NCI-H345 (cell line): ENCODE measurements at places on chromosomes 2 and 18.
A peak's percentile ranks its signal among the peaks of the same experiment; 100 is the strongest.

DNA sequence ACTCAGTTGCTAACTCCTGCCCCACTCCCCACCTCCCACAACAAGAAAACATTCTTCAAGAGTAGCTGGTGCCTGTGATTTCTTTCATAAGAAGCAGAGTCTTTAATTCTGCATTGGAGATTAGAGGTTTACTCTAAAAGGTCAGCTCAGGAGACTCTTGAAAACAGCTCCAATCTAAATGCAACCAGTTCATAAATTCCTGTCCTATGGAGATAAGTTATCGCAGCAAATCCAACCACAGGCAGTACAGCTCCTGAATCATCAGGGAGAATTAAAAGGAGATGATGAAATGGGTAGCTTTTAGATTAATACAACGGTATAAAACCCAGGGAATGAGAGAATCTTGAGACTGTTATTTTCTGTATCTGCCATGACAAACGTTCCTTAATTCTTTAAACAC is 130.7 kb downstream of the SOCS6 start:
- no peak for DNase-seq

DNA sequence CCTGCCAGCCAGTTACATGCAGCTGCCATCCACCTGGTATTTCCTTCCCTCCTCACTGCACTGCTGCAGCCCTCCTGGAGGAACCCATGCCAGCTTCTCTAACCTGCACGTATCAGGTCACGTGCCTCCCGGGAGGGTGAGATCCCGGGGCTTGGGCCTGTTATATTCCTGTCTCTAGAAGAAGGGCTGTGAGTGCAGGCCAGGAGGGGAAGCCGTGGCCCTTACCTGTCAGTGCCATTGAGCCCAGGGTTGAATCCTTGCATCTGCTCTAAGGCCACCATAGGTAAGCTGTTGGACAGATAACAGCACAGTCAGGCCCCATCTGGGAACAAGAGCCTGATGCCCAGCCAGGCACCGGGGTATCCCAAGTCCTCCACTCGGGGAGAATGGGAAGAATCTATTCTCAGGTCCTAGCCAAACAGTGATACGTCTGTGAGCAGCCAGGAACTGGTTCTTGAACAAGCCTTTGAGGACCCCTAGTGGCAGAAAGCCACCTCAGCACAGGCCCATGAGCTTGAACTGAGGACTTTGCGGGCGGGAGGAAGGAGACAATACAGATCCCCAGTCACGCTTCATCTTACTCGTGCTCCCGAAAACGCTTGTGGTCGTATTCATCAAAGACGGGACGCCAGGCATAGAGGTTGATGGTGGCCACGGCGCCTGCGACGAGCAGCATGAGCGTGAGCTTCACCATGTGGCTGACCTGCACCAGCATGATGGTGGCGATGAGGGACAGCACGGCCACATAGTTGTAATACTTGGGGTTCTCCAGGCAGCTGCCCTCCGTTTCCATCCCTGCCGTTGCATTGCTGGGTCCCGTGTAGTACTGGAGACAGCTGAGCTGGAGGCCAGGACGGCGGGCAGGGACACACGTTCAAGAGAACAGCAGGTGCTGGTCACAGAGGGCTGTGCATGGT is 34.4 kb downstream of the CENPO start:
- DNase-seq = peak; percentile 79

DNA sequence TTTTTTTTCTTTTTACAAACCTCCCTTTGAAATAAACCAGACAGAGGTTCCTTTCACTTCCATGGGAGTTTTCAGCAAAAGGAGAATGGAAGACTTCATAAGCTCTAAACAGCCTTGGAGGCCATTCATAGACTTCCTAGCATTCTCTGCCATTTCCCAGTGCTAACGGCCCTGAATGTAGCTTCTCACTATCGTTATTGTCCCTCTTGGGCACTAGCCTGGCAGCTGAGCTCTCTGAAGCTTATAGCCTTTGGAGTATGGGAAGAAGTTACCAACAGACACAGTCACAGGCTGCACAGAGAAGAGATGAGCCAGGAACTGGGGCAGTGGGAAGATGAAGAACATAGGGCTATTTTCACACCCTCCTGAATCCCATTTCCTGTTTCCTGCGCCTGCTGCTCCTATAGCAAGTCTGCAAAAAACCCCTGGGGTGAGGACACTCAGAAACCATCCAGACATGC is 29.1 kb upstream of the EPC2 start:
- DNase-seq = no peak

- DNase-seq = no peak
Measured at GRCh38 chr2:156065912-156066311, 266.6 kb downstream of the NR4A2 start.

GRCh38 chr2:111117598-111118480 is 2.9 kb upstream of the BCL2L11 start:
- no peak for DNase-seq

- DNase-seq = peak; percentile 12
Measured at GRCh38 chr2:106106622-106107508, 87.2 kb downstream of the UXS1 start.

GRCh38 chr2:241073166-241074064 is 28.7 kb downstream of the MTERF4 start:
- DNase-seq = no peak

DNA sequence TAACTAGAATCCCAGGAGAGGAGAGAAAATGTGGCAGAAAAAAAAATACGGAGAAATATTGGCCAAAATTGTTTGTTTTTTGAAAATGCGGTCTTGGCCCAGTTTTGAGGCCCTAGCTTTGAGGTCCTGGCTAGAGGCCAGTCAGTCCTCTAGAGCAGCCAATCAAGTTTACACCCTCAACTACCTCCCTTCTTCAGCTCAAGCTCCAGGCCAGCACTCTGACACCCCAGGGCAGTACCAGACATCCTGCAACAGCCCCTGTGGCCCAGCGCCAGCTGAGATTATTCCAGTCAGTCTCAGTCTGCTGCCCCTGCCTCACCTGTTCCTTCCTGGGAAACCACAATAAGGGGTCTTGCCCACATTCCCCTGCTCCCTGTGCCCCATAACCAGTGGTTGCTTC is 107.7 kb downstream of the UGGT1 start:
- DNase-seq = no peak

DNA sequence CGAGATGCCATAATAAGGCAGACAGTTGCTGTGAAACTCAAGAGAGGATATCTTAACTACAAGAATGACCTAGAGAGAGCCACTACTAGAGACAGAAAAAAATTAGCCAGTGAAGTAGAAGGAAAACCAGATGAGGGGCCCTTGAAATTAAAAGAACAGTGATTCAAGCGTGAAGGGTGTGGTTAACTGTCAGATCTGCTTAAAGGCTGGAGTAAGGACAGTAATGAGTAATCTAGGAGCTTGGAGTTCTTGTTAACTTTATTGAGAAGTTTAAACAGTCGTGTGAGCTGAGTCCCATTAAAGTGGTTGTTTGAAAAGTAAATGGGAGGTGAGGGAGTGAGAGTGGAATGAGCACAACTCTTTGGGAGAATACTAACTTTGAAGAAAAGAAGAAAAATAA is 21.3 kb downstream of the PIGN start:
- no peak for DNase-seq

GRCh38 chr2:127783101-127783500 is 27.9 kb downstream of the WDR33 start:
- no peak for DNase-seq

GRCh38 chr18:46356278-46357033 is 252.3 kb downstream of the HAUS1 start:
- DNase-seq = no peak

GRCh38 chr2:43333656-43334144 is 107.3 kb upstream of the ZFP36L2 start:
- DNase-seq = no peak

DNA sequence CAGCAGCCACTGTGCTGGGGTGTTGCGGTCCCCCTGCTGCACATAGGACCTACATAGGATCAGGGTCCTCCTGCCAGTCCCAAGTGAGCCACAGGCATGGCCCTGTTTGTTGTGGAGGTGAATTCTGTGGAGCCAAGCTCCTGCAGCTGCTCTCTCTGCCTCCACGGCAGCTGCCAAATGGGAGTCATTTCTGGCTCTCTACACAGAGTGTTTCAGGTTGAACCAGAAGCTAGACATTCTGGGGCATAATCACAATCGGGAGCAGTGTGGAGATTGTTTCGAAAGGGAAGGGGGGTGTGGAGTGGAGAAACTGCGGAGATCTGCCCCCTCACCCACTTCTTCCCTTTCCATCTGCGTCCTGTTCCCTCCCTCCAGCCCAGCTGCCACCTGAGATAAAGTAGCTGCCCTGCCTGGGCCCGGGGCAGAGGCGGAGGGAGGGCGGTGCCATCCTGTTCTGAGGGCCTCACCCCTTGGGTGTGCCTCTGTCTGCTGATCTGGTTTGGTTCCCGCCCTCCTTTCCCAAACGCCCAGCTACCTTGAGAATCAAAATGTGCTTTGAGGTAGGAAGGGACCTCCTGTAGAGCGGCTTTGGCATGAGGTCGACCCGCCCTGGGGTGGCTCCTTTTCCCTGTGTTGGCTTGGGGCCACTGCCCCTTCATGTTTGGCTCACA is 139.4 kb downstream of the WDSUB1 start:
- no peak for DNase-seq

DNA sequence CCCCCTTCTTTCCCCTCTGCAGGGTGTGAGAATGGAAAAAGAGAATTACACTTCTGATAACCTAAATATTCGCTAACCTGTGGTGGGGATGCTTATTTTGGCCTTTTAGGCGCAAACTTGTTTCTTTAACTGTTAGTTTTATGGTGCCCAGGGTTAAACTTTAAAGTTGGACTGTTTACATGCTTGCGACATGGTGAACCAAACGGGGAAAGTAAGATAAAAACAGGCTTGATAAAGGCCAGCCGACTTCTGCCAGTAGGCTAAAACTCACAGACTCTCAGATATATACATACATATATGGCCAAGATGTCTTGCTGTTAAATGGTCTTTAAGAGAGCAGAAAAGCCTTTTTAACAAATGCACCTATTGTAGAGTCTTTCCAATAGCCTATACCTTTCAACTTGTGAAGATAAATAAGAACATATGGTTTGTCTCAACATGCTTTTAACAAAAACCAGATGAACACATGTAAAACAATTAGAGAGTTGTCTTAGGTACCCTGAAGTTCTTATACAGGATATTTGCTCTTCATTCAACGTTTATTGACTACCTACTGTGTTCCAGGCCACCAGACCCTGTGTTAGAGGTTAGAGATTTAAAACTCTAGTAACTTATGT is 29.0 kb downstream of the PRKCE start:
- DNase-seq = no peak

GRCh38 chr2:140577453-140577852 is 1553.4 kb downstream of the LRP1B start:
- DNase-seq = no peak

DNA sequence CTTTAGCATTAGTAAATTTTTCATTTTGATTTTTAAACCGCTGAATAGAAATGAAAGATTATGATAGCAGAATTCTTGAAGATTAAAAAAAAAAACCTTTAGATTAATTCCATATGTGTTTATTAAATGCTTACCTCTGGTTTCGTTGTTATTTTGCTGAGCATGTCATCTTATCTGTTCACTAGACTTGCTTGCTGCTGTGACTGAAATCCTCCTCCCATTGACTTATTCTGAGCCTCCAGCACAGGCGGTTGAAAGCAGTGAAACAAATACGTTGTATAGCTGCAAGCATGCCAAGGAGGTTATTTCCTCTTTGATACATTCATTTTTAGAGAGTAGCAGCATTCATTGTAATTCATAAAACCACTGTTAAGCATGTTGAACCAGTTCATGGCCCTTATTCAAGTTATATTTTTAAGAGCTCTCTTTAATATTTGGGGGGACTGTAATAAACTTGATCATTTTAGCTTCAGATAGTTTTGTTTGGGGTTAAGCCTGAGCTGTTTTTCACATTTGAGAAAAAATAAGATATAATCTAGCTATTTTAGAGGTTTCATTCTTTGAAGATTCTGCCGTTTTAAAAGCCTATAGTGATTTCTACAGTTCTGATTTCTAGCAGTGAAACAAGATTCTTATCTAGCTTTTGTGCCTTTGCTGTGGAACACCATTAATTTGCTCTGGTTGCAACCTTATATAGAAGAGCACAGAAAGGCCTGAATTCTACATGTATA is at the start of gene HTR2B:
TSS of gene HTR2B (minus strand) at position 205 of the 731 bp plus-strand sequence. CDS start 1,278 bp downstream, outside the sequence.
- DNase-seq = no peak

- DNase-seq = no peak
Measured at GRCh38 chr2:208982831-208983230, 441.0 kb upstream of the MAP2 start.

GRCh38 chr2:12774395-12774727 is 57.6 kb downstream of the TRIB2 start:
- no peak for DNase-seq

- DNase-seq = no peak
Measured at GRCh38 chr2:141455211-141455826, 675.5 kb downstream of the LRP1B start.

DNA sequence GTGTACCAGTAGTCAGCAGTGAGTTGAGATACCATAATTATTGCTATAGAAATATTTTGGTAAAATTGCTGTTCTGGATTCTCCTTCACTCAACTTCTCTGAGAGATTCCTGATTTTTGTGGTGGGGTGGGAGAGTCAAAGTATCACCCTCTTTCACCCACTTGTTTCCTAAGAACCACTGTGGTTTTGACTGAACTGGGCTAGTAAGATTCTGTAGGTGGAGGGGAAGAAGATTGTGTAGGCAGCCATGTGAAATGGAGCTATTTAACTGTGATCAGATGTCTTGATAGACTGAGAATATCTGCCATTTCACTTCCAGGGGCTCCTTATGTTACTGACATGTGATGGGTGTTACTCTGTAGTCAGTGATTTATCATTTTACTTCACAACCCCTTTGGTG is 45.3 kb downstream of the BIRC6 start:
- DNase-seq = no peak

GRCh38 chr2:36479406-36479805 is 118.6 kb downstream of the FEZ2 start:
- no peak for DNase-seq

GRCh38 chr2:191646163-191646902 is 31.6 kb upstream of the NABP1 start:
- no peak for DNase-seq

DNA sequence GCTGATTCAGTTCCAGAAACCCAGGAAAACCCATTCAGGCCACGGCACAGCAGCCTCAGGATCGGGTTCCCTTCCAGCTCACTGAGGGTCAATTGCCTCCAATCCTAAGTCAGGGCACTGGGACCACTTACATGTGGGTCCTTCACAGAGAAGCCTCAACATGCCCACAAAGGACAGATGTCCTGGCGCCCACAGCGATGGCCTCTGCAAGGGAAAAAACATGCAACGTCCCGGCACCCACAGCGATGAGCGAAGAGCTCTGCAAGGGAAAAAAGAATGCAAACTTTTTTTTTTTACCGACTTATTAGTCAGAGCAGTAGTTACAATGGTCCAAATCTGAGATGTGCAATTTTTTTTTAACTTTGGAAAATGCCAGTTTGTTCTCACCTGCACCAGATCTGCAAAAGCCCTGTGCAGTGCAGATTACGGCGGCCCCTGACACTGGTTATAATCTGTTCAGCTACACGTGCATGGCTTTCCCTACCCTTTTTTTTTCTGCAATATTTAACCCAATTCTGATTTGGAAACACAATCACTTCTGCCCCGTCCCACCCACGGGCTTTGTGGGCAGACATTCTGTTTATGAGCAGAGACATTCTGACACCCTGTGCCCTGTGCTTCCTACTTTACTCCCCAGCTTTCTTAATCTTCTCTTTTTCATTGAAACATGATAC is 159.3 kb upstream of the SALL3 start:
- DNase-seq = no peak
